AG10803 (cell line): ENCODE measurements at places on chromosomes 13 and 19.

DNA sequence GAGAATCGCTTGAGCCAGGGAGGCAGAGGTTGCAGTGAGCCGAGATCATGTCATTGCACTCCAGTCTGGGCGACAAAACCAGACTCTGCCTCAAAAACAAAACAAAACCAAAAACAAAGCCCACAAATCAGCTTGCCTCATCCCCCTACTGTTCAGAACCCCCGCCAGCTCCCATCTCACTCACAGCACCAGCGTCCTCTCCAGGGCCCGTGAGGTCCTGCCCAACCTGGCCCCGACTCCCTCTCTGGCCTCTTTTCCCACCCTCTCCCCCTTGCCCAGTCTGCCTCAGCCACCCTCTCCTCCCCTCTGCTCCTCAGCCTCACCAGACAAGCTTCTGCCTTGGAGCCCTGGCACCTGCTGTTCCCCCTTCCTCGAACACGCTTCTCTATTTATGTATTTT is 3.8 kb downstream of the SLC8A2 start:
- DNase-seq: no peak

DNA sequence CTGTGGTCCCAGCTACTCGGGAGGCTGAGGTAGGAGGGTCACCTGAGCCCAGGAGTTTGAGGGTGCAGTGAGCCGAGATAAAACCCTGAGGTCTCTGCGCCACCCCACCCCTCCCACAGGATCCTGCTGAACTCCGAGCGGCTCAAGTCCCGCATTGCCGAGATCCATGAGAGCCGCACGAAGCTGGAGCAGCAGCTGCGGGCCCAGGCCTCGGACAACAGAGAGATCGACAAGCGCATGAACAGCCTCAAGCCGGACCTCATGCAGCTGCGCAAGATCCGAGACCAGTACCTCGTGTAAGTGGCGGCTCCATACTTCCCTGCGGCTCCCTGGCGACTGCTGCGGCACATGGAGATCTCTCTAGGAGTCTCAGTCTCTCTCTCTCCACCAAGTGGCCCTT is 6.6 kb upstream of the IFI30 start:
- no peak for DNase-seq

GRCh38 chr19:13190781-13191540 is 40.8 kb downstream of the IER2 start:
- DNase-seq: no peak

DNA sequence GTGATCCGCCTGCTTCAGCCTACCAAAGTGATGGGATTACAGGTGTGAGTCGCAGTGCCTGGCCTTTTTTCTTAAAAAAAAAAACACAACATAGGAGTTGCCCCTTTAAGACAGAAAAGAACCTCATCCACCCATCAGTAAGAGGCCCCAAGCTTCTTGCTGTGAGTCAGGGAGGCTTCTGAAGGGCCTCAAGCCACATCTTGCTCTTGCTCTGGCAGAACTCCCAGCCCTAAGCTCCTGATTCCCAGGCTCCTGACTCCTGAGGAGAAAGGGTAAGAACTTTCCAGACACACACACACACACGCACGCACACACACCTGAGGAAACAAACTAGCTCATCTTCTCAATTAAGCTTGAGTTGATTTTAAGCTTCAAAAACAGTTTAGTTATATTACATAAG is 6.9 kb downstream of the ETFB start:
- peak; percentile 90 for DNase-seq

GRCh38 chr19:29506619-29506911 is 19.2 kb upstream of the VSTM2B start:
- DNase-seq: no peak

- no peak for DNase-seq
Observed at GRCh38 chr19:11025445-11025844, 63.8 kb upstream of the LDLR start.

- DNase-seq: peak; percentile 34
Observed at GRCh38 chr13:30696278-30697176, 38.8 kb upstream of the ALOX5AP start.

- no peak for DNase-seq
Observed at GRCh38 chr13:93562676-93563075, 336.1 kb downstream of the GPC6 start.

GRCh38 chr13:40149611-40150274 is 494.3 kb downstream of the COG6 start:
- peak; percentile 69 for DNase-seq

DNA sequence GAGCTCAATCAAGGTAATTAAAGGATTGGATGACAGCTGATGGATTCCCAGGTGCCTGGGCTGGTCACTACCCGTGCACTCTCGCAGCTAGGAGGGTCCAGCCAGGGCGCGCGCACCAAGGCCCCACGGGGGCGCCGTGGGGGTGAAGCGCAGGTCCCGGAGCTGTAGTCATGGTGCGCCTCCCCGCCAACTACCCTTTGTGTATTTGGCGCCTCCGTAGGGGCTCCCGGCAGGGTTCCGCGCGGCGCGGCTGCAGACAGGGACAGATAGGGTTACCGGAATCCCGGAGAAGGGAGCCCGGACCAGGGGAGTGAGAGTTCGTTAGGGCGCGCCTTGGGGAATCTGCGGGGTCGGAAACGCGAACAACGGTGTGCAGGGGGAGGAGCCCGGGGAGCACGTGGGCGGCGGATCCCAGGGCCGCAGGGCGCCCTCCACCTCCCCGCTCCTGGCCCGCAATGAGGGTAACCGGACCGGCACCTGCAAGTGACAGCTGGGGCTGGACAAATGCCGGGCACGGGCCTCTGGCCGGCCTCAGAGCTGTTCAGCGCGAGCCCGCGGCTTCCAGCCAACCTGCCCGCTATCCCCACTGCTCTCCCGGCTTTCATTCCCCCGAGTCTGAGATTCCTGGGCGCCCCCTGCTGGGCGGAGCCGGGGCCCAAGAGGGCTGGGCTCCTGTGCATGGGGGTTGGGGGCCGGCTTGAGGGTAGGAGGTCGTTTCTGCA is 3.4 kb upstream of the PRAM1 start:
- DNase-seq: peak; percentile 55

- peak; percentile 73 for DNase-seq
Observed at GRCh38 chr19:46076951-46077814, 36.4 kb upstream of the IGFL4 start.

DNA sequence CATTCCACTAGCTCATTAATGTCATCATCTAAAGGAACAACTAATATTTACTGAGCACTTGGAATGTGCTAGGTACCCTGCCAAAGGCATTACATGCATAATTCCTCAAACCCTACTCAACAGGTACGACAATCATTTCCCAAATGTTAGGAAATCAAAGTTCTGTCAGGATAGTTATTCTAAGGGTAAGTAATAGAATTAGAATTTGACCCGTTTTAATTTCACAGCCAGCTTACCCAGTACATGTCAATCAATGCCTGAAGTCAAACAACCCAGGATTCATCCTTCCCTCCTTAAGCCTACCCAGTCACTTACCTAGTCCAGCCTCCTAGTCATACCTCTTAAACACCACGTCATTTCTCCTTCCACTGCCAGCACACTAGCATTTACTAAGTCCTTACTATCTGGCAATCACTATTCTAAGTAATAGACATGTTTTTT is 2.4 kb downstream of the LNX2 start:
- no peak for DNase-seq

- DNase-seq: no peak
Observed at GRCh38 chr19:55678121-55678671, 3.2 kb downstream of the EPN1 start.

DNA sequence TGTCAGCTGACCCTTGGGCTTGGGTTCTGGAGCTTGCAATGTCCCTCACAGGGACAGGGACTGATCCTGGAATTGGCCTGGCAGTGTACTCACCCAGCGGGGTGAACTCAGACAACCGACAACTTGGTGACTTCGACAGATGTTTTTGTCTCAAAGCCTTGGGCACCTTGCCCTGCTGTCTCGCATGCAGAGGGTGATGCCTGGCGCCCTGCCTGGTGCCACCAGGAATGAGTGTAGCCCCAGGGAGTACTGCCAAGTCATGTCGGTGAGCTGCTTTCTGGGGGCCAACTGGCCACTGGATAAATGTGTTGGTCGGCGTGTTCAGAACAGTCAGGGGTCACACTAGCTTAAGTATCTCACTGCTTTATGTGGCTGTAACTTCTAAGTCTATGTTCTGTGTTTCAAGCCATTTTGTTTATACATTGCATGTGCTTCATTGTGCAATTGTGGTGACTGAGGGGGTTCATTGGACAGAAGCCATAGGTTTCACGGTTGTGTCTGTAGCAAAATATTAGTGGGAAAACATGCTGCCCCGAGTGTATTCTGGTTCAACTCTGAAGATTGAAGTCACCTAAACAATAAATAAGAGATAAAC is 96.3 kb upstream of the TNFSF11 start:
- DNase-seq: no peak

- peak; percentile 95 for DNase-seq
Observed at GRCh38 chr13:50222569-50223332, 207.5 kb downstream of the KCNRG start.

GRCh38 chr19:48719263-48720171 is at the start of gene MAMSTR:
TSS of gene MAMSTR (minus strand) at chr19:48719725. CDS start at chr19:48719031, 694 bp downstream.
- no peak for DNase-seq

- peak; percentile 96 for DNase-seq
Observed at GRCh38 chr19:5172859-5173630, 167.6 kb downstream of the PTPRS start.

- no peak for DNase-seq
Observed at GRCh38 chr13:35165205-35165604, 223.1 kb downstream of the NBEA start.

- DNase-seq: no peak
Observed at GRCh38 chr13:75402787-75403186, 79.2 kb downstream of the TBC1D4 start.
